Activated CD4-positive, alpha-beta T cell treated with anti-CD3 and anti-CD28 coated beads for 36 hours (primary cell): ENCODE measurements at places on chromosomes 6 and 20.

- no peak for DNase-seq
These were observed 453.0 kb downstream of the LMBRD1 start for GRCh38 chr6:69343851-69344250.

DNA sequence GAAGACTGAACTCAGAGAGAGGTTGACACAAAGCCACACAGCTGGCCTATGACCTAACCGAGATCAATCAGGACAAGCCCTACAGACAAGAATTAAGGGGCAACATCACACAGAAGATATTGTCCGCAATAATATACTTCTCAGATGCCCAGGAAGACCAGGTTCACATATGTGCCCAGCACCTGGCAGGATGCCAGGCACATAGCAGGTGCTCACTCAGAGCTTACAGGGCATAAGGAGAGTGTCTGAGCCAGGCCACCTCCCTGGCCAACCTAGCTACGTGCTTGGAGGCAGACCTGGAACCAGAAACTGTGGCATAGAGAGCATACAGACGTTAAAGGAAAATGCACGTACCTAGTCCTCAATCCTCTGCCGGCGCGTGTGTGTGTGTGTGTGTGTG lies 87.0 kb upstream of the LRFN2 start:
- DNase-seq: no peak

DNA sequence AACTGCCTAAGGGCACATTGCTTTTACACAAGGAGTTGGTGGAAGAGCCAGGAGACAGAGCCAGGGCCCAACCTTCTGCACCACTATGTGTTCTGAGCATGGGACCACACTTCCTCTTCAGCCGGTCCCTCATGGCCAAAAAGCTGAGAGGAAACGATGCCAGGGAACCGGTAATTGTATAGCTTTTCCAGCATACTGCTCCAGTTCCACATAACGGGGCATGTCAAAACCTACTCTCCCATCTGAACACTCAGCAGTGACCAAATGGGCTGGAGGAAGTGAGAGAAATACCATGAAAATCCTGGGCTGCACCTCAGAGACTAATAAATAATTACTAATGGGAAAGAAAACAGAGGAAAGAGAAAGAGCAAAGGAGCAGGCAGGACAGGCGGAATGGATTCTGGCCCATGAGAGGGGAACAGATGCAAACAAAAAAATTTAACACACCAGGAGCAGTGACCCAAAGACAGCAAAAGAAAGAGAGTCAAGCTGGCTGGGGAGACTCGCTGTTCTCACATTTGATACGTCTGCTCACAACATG lies 52.0 kb upstream of the BMP2 start:
- DNase-seq: no peak

GRCh38 chr6:106757267-106757666 lies 127.9 kb downstream of the QRSL1 start:
- DNase-seq: no peak

DNA sequence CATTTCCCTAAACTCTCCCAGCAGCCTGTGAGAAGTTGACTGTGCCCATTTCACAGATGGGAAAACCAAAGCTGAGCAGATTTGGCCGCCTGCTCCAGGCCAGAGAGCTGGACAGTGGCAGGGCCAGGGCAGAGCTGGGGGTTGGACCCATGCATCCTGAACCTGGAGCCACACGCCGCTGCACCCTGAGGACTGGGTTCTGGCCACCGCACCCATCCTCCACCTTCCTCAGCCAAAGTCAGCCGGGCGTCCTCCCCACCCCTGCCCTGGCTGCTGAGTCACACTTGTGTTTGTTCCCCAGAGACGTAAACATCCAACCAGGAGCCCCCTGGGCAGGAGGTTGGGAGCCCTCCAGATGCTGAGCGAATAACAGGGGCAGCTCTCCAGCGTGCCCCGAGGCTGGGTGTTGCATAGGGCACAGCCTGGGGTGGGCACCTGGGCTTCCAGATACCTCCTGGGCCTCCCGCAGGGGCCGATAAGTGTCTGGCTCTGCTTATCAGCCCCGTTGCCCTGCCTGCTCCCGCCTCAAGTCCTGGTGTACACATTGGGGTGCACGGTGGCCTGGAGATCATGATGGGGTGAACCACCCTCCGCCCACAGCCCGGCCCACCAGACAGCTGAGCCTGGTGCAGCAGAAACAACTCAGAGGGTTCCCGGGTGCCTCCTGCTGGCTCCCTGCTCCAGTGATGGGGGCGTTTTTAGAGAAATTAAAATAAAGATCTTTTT lies 23.8 kb downstream of the RBM38 start:
- DNase-seq: no peak

- no peak for DNase-seq
These were observed 54.2 kb downstream of the ZNF831 start for GRCh38 chr20:59217794-59218280.
